ENCODE measurements at places on chromosomes 2 and 18. TPM values are rescaled to one million over a fixed set of nuclear protein-coding genes. Genes with fewer than 3 reads are reported as not detected.

Gene REG3G
- not detected for polyA plus RNA-seq

Gene COQ10B
- polyA plus RNA-seq = 10.6 TPM

Gene CARF
- 5.5 TPM for polyA plus RNA-seq

Gene RETREG2
- 44.7 TPM for polyA plus RNA-seq

Gene NOSTRIN
- 8.0 TPM for polyA plus RNA-seq
